Hepatocyte (in vitro differentiated cells): ENCODE measurements at places on chromosomes 3 and 15. TPM values are rescaled to one million over a fixed set of nuclear protein-coding genes. Genes with fewer than 3 reads are reported as not detected.

CASR gene
- polyA plus RNA-seq: 0.18 and 0.61 TPM in 2 replicates

GRIP2 gene
- polyA plus RNA-seq: 2.4 and 3.6 TPM in 2 replicates

CCR8 gene
- polyA plus RNA-seq: not detected in 2 replicates

CSTA gene
- 0.22 and 0.28 TPM in 2 replicates for polyA plus RNA-seq

ZNF80 gene
- polyA plus RNA-seq: not detected in 2 replicates
